ELF-1 (cell line): ENCODE measurements at places on chromosomes 12 and 14.

DNA sequence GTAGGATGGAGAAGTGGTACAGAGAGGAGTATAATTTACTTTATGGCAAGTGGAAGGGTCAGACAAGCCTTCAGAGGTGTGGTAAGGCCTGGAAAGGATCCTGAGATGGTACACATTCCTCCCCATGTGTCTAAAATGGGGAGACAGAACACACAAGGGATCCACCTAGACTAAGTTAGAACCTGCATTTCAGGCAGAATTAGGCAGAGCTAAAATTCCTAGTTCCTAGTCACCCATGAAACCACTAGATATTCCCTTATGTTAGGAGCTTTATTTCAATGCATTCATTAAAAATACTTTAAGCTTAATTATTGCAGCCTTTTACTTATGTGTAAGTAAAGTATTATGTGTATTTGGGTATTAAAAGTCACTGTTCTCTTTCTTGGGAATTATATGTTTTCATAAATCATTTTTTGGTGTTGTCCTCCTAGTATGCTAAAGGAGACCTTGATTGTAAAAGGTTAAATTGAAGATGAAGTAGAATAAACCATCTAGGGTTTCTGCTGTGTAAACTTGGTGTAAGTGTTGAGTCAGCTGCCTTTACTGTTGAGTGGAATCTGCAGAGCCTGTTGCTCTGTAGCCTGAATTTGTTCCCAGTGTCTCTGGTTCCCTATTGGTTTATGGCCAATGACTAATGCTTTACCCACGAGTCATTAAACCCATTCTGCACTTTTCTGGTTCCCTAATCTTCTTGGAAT is 423.2 kb downstream of the ATP23 start:
- peak; percentile 36 for DNase-seq

DNA sequence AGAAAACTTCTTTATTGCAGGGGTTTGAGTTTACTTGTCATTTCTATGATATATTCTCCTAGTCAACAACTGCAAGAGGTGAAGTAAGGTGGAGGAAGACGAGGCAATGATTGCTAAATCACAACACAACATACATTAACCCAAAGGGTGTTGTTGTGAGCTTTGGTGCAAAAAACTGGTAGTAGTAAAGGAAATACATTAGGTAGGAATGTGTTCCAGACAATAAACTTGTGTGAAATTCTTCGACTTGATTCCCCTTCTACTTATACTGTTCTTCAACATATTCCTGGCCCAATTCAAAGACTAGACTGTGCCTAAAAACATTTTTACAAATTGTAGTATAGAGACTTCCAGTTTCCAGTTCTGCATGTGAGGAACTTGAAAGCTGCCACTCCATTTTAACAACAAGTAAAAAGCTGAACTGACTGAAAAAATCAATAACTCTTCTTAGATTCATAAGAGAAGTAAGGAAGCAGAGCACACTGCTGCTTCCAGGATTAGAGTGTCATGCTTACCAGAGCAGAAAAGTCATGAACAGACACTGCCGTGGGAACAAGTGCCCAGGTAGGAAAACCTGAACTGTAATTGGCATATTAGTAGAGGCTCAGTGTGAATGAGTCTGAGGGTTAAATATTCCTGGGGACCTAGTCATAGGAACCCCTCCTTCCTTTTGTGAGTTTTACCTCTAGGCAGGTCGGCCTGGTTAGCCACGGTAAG is 22.2 kb downstream of the COX8C start:
- DNase-seq, result no peak

GRCh38 chr14:99572173-99572999 is 31.6 kb downstream of the CCDC85C start:
- no peak for DNase-seq

GRCh38 chr12:119176267-119177055 is 2.3 kb upstream of the HSPB8 start:
- DNase-seq, result peak; percentile 90

GRCh38 chr12:55818886-55819285 is 1.0 kb downstream of the ORMDL2 start:
- DNase-seq, result no peak
